ENCODE measurements at places on chromosomes 7 and 10.

GRCh38 chr10:1608851-1609647 lies 128.3 kb downstream of the ADARB2 start:
- H3K27me3 ChIP-seq: no peaks in the 10 kb centered on the region
- no peak overlapping the region for H3K27ac ChIP-seq
- no peak overlapping the region for H3K4me3 ChIP-seq

DNA sequence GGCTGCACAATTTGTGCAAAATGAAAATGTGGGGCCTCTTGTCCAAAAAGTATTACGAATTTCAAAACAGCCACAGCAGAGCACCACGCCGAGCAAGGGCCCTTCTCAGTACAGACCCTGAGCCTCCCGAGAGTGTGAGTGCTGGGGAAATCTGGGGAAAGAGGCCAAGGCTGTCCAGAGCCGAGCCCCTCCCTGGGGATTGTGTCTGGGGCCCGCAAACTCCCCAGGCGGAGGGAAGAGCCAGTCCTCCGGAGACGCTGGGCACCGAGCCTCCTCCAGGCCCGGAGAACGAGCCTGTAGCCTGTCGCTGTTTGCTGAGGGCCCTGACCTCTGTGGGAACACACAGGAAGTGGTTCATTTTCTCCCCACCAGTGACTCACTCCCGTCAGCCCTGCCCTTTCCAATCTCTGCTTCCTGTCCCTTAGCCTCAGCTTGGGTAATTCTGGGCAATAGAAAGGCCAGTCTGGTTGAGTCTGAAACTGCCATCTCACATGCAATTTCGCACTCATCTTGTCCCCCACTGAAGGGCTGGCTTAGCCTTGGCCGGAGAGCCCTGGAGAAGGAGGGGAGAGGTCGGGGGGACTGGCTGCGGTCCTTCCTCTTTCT lies 19.5 kb upstream of the GNA12 start:
- no peaks in the 10 kb centered on the region for H3K36me3 ChIP-seq
- H3K4me1 ChIP-seq: peaks cover 22% of the 10 kb centered on the region
- no peak overlapping the region for H3K4me3 ChIP-seq

DNA sequence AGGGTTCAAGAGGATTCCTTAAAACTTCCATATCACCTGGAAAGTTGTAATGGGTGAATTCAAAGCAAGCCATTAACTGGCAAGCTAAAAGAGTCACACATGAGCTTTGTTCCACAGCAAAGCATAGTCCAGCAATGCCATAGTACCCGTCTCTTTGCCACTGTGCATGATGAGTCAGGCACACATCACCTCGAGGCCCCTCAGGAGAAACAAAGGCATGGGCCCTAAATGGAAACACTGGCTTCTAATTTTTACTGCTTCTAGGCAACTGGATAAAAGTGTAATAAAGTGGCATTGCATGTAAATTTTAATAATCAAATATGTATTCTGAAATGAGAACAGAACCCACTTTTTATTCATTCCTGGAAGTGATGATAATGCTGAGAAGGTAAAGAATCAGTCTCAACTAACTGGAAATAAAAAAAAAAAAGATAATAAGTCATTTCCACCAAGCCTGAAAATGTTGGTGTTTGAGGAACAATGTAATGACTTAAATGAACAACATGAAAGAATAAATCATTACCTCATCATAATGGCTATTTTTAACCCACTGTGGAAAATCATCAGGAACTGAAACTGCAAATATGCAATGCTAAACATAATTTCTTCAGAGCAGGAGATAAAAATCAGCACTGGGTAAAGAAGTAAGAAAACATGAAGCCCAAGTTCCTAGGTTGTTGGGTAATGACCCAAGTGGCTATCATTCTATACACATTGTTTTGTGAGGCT lies 104.9 kb downstream of the CDK6 start:
- no peaks in the 10 kb centered on the region for H3K36me3 ChIP-seq
- DNase-seq: peak; percentile 75
- H3K27ac ChIP-seq: peak overlapping the region; percentile 39
- no peaks in the 10 kb centered on the region for H3K27me3 ChIP-seq

- peaks cover 15% of the 10 kb centered on the region for H3K27me3 ChIP-seq
- no peak overlapping the region for H3K4me3 ChIP-seq
- no peak for DNase-seq
- H3K36me3 ChIP-seq: no peaks in the 10 kb centered on the region
These were observed 8.2 kb upstream of the C1QL3 start for GRCh38 chr10:16529853-16530252.

GRCh38 chr7:55962014-55962413 lies 2.4 kb upstream of the NIPSNAP2 start:
- no peak overlapping the region for H3K27ac ChIP-seq
- DNase-seq: no peak
- H3K4me3 ChIP-seq: no peak overlapping the region

DNA sequence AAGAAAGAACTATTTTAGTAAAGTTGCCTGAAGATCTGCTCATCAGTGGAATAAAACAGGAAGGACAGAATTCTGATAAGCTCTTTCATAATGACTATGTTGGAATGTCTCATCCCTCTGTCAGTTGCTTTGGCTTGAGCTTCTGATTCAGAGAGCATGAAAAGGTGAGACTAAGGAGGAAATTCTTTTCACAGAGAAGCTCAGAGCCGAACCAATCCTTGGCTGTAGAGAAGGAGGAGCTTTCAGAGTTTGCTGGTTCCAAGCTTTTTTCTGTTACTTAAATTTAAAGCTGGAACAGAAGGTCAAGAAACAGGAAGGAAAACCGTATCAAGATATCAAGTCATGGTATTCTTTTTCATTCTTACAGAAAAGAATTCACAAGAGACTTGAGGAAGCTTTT lies 24.0 kb downstream of the GSTO2 start:
- no peaks in the 10 kb centered on the region for H3K36me3 ChIP-seq
- H3K4me1 ChIP-seq: peaks cover 22% of the 10 kb centered on the region
- no peak overlapping the region for H3K4me3 ChIP-seq
- H3K27ac ChIP-seq: peak overlapping the region; percentile 46

DNA sequence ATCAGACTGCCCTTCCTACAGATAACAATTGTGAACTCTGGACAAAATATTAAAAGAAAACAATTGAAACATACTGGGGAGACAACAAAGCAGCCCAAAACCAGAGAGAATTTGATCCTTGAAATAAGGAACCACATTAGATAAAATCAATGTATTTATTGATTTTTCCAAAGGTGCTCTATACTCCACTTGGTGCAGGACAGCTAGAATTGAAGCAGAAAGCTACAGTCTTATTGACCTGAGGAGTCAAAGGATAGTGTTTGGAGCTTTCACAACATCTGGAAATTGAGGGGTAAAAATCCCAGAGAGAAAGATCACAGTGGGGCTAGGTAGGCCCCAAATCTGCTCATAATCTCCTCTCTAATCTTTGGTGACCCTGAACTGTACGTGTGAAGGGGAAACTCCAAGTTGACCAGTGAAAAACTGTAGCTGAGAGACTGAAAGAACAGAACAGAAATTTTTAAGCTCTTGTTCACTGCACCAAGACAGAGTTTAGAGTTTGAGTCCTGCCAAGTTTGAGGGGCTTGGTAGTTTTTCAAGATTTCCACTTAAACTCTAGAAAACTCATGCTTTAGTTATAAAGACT lies 70.2 kb downstream of the SAMD9 start:
- no peaks in the 10 kb centered on the region for H3K27me3 ChIP-seq
- H3K4me3 ChIP-seq: no peak overlapping the region
- peaks cover 15% of the 10 kb centered on the region for H3K4me1 ChIP-seq
- no peak overlapping the region for H3K27ac ChIP-seq

All from endothelial cell of umbilical vein (primary cell).